ENCODE measurements at places on chromosomes 12 and 14.

- DNase-seq, result no peak
These were observed 90.0 kb upstream of the PLEKHA5 start for GRCh38 chr12:19039515-19039914.

- DNase-seq, result no peak
These were observed 23.4 kb upstream of the TIGAR start for GRCh38 chr12:4297617-4298016.

- no peak for DNase-seq
These were observed 33.3 kb upstream of the FGF6 start for GRCh38 chr12:4478933-4479332.

GRCh38 chr12:52062167-52063081 is 7.4 kb upstream of the ATG101 start:
- no peak for DNase-seq

GRCh38 chr12:76030341-76031080 is 1.1 kb downstream of the PHLDA1 start:
- peak; percentile 67 for DNase-seq

- no peak for DNase-seq
These were observed 13.7 kb upstream of the LTA4H start for GRCh38 chr12:96049101-96049500.

Data from activated T-helper 1 cell treated with anti-CD3 and anti-CD28 coated beads, Interleukin-12 subunit alpha, Interleukin-12 subunit beta, Interleukin-2, Interleukin-4 antibody, amounts not matched to agents 30 ng/mL and 10 ng/mL and 1 ng/mL, durations not matched to agents 14 hours and 24 hours and 36 hours (primary cell).